ENCODE measurements at places on chromosomes 12 and 14.
A peak's percentile ranks its signal among the peaks of the same experiment; 100 is the strongest.

- DNase-seq: no peak
Measured at GRCh38 chr12:104164634-104165033, 26.6 kb upstream of the NFYB start.

DNA sequence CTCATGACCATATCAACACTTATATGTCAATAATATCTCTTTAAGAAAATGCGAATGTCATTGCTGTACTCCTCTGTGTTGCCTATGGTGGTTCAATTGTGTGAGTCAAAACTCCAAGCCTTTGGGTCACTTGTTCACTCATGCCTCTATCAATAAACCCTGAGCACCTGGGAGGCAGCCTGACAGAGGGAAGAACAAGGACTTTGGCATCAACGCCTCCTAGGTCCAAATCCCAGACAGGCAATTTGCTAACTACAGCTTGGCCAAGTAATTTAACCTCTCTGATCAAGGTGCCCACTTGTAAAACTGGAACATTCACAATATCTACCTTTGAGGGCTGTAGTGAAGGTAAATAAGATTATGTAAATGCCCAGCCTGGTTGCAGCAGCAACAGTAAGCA is 137.8 kb downstream of the SAMD4A start:
- no peak for DNase-seq

- peak; percentile 88 for DNase-seq
Measured at GRCh38 chr12:49763006-49763591, 21.7 kb downstream of the TMBIM6 start.

GRCh38 chr12:24039113-24039525 is 89.6 kb upstream of the SOX5 start:
- no peak for DNase-seq

DNA sequence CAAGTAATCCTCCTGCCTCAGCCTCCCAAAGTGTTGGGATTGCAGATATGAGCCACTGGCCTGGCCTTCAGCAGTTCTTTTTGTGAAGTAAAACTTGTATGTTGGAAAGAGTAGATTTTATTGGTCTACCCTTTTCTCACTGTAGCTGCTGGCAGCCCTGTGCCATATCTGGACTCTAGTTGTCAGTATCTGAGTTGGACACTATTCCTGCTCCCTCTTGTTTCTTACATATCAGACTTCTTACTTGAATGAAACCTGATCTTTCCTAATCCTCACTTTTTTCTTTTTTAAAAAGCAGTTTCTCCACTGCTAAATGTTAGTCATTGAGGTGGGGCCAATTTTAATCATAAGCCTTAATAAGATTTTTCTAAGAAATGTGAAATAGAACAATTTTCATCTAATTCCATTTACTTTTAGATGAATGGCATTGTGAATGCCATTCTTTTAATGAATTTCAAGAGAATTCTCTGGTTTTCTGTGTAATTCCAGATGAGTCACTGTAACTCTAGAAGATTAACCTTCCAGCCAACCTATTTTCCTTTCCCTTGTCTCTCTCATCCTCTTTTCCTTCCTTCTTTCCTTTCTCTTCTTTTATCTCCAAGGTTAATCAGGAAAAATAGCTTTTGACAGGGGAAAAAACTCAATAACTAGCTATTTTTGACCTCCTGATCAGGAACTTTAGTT is 88.7 kb downstream of the APAF1 start:
- no peak for DNase-seq

Measured in hematopoietic multipotent progenitor cell treated with erythropoietin and hydrocortisone succinate and interleukin-3 and kit ligand, for 6 days (in vitro differentiated cells).